Ascending aorta (tissue), 2 donors: ENCODE measurements at places on chromosomes 5 and 9. TPM values are rescaled to one million over a fixed set of nuclear protein-coding genes. Genes with fewer than 3 reads are reported as not detected.

- no peak for DNase-seq
- H3K27ac ChIP-seq: no peak overlapping the region
- no peaks in the 10 kb centered on the region for H3K4me1 ChIP-seq
- no peaks in the 10 kb centered on the region for H3K36me3 ChIP-seq
Observed at GRCh38 chr9:110638381-110638954, 30.1 kb upstream of the MUSK start.

DNA sequence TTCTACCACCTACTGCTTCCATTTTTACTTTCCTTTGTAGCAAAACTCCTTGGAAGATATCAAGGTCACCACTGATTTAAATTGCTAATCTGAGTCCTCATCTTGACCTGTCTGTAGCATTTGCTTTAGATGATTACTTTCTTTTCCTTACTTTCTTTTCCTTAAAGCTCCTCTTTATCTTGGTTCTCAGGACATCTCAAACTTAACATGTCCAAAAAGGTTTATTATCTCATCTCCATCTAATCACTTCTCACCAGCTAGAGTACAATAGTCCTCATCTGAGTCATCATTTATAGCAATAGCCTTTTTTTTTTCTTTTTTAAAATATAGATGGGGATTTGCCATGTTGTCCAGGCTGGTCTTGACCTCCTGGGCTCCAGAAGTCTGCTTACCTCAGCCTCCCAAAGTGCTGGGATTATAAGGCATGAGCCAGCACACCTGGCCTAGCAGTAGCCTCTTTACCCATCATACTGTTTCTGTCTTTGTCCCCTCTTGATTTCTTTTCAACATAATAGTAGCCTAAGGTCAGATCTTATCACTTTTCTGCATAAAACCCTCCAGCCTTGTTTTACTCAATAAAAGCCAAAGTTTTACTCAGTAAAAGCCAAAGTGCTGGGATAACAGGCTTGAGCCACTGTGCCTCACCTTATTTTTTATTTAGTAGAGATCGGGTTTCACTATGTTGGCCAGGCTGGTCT, 32.9 kb upstream of the GPR21 start:
- H3K4me3 ChIP-seq: no peak overlapping the region
- H3K4me1 ChIP-seq: peaks cover 21% of the 10 kb centered on the region
- peak overlapping the region; percentile 21 for H3K27ac ChIP-seq
- H3K27me3 ChIP-seq: no peaks in the 10 kb centered on the region
- peaks cover 16% of the 10 kb centered on the region for H3K36me3 ChIP-seq
- DNase-seq: no peak

The ARHGEF28 gene
- 15.1 TPM for total RNA-seq

DNA sequence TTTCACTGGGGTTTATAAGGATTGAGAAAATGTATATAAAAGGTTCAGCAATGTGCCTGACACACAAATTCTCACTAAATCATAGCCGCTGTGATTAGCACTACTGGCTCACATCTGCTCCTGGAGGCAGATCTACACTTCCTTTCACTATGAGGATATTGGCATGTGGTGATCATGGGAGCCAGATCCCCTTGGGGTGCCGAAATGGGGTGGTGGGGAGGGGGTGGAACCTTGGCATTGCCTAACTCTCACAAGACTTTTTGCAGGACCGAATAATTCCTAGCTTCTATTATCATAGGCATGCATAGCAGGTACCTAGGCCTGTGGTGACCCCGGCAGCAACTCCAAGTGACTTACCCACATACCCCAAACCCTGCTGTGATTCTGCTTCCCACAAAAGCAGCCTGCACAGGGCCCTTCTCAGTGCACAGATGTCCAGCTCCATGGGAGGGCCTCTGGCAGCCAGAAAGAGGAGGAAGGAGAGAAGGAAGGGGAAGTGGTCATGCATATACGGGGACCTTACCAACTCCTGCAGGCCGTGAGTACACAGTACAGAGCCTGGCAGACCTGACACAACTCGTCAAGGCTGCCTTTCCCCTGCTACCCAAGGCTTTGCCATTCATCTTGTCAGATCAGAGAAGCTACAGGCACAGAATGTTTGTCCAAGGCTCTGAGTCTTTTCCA, 61.3 kb upstream of the IQGAP2 start:
- H3K4me1 ChIP-seq: no peaks in the 10 kb centered on the region
- no peak for DNase-seq
- no peak overlapping the region for H3K4me3 ChIP-seq
- no peaks in the 10 kb centered on the region for H3K36me3 ChIP-seq
- no peak overlapping the region for H3K27ac ChIP-seq
- no peaks in the 10 kb centered on the region for H3K27me3 ChIP-seq
